Pulmonary artery endothelial cell (primary cell): ENCODE measurements at places on chromosomes 13 and 19. TPM values are rescaled to one million over a fixed set of nuclear protein-coding genes. Genes with fewer than 3 reads are reported as not detected.

The PTH2 gene
- not detected in 2 replicates for total RNA-seq

The EFNA2 gene
- total RNA-seq, result 0.07 TPM in 1 of 2 replicates, not detected in the other

The AXL gene
- 177 and 238 TPM in 2 replicates for total RNA-seq

DNA sequence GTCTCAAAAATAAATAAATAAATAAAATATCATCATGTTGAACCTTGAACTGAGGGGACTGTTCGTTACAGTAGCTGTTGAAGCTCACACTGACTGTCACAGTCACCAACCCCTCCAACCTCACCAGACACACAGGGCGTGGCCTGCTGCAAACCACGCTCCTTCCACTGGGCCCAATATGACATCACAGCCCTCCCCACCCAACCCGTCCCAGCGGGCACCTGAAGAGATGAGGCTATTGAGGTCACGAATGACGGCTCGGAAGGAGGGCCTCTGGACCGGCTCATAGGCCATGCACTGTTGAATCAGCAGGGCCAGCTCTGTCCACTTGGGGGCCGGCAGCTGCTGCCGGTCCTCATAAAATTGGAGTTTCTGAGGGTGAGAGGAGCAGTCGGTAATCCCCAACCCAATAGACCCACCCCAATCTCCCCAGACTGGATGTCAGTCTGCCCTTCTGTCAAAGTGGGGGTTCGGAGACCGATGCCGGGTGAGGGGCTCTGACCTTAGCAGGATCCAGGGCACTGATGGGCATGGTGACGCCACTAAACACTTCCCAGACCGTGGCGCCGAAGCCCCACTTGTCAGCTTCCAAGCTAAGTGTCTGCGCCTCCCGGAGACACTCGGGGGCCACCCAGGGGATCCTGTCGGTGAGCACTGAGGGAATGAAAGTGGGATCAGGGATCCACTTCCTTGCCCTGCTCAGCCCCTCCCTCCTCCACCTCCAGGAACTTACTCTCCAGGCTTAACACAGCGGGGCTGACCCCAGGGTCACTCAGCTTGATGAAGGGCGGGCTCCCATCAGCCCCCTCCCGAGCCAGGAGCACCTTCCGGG lies 13.2 kb downstream of the JAK3 start:
- no peak for DNase-seq

GRCh38 chr13:31225998-31226675 lies 26.4 kb downstream of the B3GLCT start:
- no peak for DNase-seq

GRCh38 chr19:49879243-49879963 lies 1.9 kb downstream of the TBC1D17 start:
- DNase-seq, result no peak
